Right ventricle myocardium superior (tissue), 1 donor: ENCODE measurements at places on chromosomes 6 and 20.
A peak's percentile ranks its signal among the peaks of the same experiment; 100 is the strongest.

- no peak for DNase-seq
Measured at GRCh38 chr20:18663932-18664331, 76.1 kb downstream of the DTD1 start.

- no peak for DNase-seq
Measured at GRCh38 chr6:36301085-36301658, 31.3 kb downstream of the PNPLA1 start.

- no peak for DNase-seq
Measured at GRCh38 chr20:45826381-45827019, 612 bp downstream of the TNNC2 start.

DNA sequence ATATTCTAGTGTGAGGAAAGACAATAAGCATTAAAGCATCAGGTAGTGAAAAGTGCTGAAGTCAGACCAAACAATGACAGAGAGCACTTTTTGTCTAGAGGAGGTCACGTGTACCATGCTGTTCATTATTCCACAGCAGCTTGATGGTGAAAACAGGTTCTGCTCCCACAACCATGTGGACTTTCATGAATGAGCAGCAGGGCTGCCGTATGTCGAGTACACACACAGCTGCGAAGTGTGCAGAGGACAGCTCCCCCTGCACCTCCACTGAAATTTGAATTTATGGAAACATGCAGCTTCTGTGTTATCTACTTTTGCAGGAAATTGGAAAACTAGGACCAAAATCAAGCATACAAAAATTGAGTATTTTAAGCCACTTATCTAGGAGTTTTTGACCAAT, 85.3 kb downstream of the MAP7 start:
- DNase-seq: no peak

- no peak for DNase-seq
Measured at GRCh38 chr20:53871541-53871940, 198.9 kb downstream of the BCAS1 start.

GRCh38 chr20:48818481-48818987, 9.3 kb downstream of the PREX1 start:
- DNase-seq: no peak

- no peak for DNase-seq
Measured at GRCh38 chr6:136927292-136927691, 5.2 kb downstream of the SLC35D3 start.

DNA sequence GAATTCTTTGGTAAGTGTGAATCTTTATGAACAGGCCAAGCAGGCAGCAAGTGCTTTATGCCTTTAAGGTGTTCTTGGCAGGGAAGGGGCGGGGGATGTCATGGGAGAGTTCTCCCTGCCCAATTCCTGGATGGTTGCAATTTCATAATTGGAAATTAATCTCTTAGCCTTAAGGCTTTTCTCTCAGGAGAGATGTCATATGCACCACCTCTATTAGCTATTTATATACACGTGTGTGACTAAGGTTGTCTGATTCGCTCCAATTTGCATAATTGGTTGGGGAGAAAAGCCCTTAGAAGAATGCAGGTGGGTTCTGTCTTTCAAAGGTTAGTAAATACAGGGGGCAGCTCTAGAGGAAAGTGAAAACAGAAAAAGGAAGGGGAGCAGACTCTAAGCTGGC, 5.2 kb upstream of the ENPP5 start:
- DNase-seq: no peak

- no peak for DNase-seq
Measured at GRCh38 chr20:47272893-47273590, 83.5 kb downstream of the ZMYND8 start.

GRCh38 chr20:34634392-34634791, 42.5 kb downstream of the PIGU start:
- DNase-seq: no peak

DNA sequence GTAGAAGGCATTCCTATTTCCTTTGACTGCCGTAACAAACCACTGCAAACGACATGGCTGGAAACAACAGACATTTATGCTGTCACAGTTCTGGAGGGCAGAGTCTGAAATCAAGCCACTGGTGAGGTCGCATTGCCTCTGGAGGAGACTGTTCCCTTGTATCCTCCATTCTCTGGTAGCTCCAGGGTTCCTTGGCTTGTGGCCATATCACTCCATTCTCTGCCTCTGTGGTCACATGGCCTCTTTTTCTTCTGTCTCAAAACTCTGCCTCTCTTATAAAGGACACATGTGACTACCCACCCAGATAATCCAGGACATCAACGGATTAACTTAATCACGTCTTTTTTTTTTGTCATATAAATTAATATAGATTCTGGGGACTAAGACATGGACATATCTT, 84.4 kb downstream of the LYRM2 start:
- DNase-seq: no peak

DNA sequence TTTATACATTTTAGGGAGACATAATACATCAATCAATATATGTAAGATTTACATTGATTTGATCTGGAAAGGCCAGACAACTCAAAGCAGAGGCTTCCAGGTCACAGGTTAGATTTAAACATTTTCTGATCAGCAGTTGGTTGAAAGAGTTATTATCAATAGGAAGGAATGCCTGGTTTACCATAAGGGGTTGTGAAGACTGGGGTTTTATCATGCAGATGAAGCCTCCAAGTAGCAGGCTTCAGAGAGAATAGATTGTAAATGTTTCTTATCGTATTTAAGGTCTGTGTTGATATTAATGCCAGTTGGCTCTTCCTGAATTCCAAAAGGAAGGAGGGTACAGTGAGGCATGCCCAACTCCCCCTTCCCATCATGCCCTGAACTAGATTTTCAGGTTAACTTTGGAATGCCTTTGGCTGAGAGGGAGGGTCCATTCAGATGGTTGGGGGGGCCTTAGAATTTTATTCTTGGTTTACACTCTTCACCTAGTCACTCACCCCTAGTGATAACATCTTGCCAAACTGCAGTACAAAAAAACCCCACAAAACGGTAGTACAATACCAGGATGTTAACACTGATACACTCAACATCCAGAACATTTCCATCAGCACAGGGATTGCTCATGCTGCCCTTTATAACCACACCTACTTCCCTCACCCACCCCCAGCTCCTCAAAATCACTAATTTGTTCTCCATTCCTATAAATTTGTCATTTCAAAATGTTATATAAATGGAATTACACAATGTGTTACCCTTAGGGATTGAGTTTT, 259.6 kb upstream of the PLN start:
- no peak for DNase-seq

- DNase-seq: no peak
Measured at GRCh38 chr20:22385602-22386305, 198.6 kb downstream of the FOXA2 start.

DNA sequence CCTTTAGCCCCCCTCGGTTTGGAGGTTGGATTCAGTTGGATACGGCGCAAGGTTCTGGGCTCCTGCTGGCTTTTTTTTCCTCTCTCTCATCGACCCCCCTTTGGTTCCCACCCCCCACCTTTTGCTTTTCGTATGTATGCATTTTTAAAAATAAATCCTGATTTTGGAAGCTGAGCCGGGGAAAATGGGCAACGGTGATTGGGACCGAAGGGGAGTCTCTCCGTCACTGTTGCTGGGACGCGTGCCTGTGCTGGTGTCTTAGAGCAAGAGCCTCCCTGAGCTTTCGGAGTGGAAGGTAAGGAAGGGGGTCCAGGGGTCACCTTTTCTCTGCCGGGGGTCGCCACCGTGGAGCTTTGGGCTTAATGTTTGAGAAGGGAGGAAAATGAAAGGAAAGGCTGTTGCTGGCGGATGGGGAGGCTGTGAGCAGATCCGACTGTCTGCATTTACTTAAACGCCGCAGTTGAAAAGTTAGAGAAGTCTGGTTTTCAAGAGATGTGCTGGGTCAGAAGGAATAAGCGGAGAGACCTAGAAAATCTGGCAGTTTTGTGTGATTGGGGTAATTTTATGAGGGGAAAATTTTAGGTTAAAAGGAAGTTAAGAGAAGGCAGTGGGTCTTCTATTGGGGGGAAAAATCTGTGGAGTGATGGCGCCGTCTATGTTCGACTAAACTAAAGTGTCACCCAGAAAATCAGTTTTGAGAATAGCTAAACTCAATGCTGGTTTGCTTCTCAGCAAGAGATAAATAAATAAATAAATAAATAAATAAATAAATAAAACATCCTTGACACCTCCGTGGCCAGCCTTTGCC, 828 bp downstream of the ADGRB3 start:
- DNase-seq: peak; percentile 51

- DNase-seq: no peak
Measured at GRCh38 chr6:2804516-2804915, 37.1 kb downstream of the SERPINB1 start.

DNA sequence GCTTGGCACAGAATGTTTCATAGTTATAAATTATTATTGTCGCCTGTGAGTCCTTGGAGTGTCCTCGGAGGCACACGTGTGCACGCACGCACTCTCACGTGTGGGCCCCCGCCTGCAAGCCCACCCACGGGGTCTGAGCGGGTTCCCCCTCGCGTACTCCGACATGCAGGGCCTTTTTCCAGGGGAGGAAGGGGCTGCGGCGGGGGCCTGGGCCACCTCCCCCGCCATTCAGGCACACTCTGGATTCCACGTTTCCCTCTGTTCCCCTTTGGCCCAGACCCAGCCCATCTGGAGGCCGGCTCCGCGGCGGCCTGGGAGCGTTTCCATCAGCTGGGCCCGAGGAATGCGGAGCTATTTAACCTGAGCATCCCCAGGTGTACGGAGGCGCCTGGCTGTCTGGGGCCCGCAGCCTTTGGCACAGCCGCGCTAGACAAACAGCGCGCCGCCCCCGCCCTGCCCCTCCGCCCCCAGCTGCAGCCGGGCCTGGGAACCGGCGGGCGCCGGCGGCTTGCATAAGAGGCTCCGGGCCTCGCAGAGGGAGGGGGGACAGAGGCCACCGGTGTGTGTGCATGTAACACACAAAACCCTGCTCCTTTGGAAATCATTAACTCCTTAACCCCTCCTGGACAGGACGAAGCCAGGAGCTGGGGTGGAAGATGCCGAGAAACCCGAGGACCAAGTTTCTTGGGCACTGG, 3.3 kb downstream of the ID1 start:
- peak; percentile 84 for DNase-seq

DNA sequence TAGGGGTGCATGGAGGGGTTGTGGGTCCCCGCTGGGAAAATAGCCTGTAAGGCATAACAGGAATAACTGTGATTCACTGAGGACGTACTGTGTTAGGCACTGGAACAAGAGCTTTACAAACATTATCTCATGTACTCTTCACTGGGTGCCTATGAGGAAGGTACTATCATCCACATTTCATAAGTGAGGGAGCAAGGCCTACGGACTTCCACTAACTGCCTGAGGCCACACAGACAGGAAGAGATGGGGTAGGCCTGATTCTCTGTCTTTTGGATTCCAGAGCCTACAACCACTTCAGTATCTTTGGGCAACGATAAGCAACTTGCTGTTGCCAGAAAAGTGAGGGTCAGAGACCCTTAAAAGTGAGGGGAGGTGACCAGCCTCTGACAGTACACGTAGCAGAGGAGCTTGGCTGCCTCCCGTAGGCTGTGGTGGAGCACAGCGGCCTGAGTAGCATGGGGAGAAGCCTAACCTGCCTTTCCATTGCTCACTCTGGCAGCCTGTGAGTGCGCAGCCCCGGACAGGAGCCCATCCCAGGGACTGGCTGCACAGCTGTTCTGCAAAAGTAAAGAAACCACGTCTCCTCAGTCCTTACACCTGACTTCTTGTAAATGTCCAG, 30.4 kb downstream of the PSMB1 start:
- DNase-seq: no peak

GRCh38 chr6:37441651-37442050, 8.6 kb downstream of the CMTR1 start:
- DNase-seq: no peak

GRCh38 chr20:56872620-56873458, 243.7 kb downstream of the TFAP2C start:
- no peak for DNase-seq

- DNase-seq: no peak
Measured at GRCh38 chr20:31593221-31594001, 11.7 kb upstream of the ID1 start.

DNA sequence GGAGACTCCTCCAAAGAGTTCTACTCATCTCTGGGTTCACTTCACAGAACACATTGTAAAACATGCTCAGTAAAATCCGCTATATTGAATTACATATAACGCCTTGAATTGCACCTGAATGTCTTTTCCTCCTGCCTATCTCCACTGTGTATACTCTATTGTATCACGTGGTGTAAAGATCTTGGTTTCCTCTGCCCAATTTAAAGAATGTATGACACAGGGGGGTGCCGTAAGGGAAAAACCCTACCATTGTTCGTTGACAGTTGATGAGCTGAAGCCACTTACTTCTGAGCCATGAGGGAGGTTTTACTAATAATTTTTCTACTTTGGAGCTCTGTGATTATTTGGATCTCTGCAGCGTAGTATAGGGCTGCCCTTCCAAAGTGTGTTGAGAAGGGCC, 6.0 kb downstream of the ASF1A start:
- DNase-seq: no peak

DNA sequence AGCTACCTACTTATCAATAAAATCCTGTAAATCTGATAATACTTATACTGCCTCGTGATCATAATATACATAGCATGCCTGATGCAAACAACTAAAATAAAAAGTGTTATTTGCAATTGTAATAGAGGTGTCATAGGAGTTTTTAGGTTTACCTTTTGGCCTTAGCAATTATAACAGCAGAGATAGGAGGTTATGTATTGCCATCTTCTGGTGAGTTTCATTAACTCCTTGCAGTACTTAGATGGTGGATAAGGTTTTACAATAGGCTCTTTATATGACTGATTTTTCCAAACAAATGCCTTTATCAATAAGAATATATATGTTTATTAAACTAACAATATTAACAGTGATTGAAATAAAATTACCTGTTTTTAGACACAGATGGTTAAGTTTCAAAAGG, 27.8 kb upstream of the MYCT1 start:
- DNase-seq: no peak

DNA sequence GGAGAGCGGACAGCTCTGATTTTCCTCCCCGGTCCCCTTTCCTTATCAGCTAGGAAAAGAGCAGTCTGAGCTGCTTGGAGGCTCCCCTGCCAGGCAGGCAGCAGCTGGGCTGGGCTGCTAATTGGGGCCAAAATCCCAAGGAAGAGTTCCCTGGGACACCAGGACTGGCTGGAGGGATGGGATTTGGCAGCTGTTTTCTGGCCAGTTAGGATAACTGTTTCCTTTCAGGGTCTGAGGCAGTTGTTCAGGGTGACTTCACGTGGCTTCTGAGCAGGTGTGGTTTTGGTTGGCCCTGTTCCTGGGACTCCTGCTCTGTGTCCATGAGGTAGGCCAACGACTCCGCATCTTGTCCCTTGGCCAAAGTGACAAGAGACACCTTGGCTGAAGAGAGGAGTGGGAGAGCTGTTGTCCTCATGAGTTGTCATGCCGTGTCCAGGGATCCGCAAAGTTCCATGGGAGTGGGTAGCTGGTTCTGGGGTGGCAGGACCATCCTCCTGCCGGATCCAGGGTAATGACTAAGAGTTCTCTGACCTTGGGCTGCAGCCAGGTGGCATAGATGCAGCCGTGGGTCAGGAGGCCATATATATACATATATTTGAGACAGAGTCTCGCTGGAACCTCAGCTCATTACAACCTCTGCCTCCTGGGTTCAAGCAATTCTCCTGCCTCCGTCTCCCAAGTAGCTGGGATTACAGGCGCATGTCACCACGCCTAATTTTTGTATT, 21.2 kb downstream of the MRPS18A start:
- no peak for DNase-seq

GRCh38 chr6:80165143-80165542, 58.7 kb downstream of the BCKDHB start:
- no peak for DNase-seq

GRCh38 chr6:22643780-22644179, 74.4 kb downstream of the HDGFL1 start:
- DNase-seq: no peak
